HepG2 (cell line): ENCODE measurements at places on chromosomes 13 and 19. TPM values are rescaled to one million over a fixed set of nuclear protein-coding genes. Genes with fewer than 3 reads are reported as not detected.

MKNK2 gene
- 35.5 and 44.9 TPM in 2 replicates for total RNA-seq

EEF2 gene
- total RNA-seq, result 1,722 and 1,777 TPM in 2 replicates

DNA sequence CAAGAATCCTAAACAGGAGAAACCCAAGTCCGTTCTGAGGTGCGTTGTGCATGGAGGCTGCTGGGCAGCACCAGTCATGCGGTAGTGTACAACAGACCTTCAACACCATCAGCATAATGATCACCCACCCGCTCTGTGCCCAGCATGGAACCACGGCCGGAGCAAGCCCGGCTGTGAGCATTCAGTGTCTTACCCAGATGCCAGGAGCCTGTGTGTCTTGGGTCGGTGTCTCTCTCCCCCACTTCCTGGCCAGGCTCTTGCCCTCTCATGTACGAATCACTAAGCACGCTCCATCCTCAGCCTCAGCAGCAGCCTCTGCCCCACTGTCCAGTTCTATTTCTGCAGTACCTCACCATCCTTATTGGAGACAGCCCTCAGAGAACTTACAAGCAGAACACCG lies 231.6 kb upstream of the IRS2 start:
- DNase-seq, result no peak

- no peak for DNase-seq
Observed at GRCh38 chr19:42030645-42031440, 36.8 kb upstream of the ATP1A3 start.

DNA sequence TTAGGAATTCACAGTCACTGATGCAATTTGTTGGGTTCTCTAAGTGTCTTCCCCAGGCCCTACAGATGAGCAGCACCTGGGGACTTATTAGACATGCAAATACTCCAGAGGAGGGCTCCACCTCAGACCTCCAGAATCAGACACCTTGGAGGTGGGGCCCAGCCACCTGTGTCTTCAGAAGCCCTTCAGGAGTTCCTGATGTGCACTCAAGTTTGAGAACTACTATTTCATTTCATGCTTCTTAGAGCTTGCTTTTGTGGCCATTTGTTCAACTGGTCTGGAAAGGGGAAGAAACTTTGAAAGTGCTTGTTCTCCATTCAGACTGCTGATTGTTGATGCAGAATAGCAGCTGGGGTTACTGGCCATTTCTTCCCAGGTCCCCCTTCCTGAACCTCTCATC lies 472.0 kb downstream of the COG6 start:
- DNase-seq, result no peak

DUS3L gene
- 20.6 and 25.1 TPM in 2 replicates for total RNA-seq
